Globus pallidus (tissue), 1 donor: ENCODE measurements at places on chromosomes 2 and 18.

- DNase-seq: peak; percentile 41
Observed at GRCh38 chr2:227479865-227480475, 8.0 kb downstream of the AGFG1 start.

DNA sequence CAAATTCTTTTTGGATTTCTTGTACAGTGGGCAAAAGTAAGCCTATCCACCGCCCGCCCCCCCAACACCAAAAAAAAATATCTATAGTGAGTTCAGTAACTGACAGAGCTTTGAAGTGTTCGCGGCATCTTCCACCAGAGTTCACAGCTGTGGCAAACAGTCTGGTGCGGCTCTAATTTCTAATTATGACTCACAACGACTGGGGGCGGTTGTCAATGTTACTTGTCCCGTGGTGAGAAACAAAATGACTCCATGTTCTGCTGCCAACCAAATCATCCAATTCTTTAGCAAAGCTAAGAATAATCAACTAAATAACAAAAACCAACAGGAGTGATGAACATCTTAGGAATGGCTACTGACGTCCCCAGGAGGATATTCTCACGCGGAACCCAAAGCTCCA is 392.5 kb upstream of the SALL3 start:
- DNase-seq: no peak

- DNase-seq: no peak
Observed at GRCh38 chr2:63716146-63716545, 125.5 kb upstream of the UGP2 start.

DNA sequence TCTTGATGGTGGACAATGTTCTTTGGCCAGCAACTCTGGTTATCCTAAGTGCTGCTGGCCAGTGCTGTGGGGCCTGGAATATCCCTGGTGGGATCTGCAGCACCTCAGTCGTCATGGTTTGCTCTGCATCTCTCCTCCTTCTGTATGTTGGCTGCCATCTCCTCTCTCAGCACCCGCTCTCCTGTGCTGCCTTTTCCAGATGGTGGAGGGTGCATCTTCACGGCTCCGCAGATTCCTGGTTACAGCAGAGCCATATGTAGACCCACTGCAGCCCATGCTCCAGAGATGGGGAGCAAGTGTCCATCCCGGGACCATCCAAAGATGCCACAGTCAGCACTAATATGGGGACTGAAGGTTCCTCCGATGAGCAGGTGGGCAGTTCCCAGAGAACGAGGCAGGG is 90.0 kb downstream of the VAPA start:
- no peak for DNase-seq

GRCh38 chr18:40313030-40313642 is 1641.9 kb upstream of the PIK3C3 start:
- no peak for DNase-seq

- no peak for DNase-seq
Observed at GRCh38 chr2:45255563-45255962, 246.3 kb upstream of the SIX2 start.

- no peak for DNase-seq
Observed at GRCh38 chr2:128646091-128646490, 327.4 kb upstream of the HS6ST1 start.

GRCh38 chr2:1900732-1901131 is 156.4 kb upstream of the PXDN start:
- no peak for DNase-seq

DNA sequence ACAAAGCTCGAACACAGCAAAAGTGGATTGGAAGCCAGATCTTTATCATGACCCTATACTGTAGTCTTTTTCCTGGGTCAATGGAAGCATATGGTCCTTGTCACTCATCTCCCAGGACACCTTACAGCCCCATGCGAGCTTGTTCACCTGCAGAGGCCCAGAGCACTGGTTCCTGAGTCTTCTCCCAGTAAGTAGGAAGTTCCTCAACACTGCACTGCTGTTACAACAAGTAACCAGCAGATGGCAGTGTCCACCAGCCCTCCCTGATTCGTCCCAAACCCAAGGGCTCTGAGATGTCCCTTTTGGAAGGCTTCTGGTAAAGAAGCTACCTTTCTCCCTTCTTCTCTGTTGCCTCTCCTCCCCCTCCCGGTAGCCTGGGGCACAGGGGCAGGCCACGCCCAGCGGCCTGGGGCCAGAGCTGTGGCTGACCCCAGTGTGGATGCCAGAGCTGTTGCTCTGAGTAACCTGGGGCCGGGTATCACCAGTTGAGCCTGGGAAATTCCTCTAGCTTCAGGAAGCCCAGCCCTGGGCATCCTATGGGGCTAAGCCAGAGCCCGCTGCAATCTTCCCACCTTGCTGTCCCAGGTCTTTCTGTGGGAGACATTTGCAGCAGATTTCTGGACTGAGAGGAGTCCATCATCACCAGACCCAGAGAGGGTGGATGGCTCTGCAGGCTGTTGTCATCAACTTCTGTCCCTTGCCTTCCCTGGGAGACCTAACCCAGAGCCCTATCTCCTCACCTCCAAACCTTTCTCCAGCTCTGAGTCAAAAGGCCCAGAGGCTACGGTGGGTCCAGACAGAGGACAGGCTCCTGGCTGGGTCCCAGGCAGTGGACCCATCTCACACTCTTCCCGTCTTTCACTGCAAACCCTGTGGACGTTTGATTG is 5.3 kb upstream of the GDF7 start:
- peak; percentile 49 for DNase-seq

- DNase-seq: peak; percentile 5
Observed at GRCh38 chr2:121019071-121019470, 265.9 kb downstream of the TFCP2L1 start.

DNA sequence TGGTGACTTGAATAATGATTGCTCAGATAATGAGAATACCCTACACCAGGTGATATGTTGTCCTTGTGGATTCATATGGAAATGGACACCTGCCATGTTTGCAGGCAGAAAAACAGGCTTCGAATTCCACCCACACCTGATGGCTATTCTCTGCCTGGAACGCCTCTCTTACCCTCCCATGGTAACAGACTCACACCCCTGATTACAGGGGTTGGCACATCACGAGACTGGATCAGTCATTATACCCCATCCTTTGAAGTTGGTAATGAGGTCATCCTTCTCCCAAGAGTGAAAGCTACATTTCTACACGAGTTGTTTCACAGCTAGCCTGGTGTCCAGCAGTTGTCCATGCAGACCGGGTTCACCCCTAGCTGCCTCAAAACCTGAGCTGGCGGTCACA is 71.4 kb upstream of the MBOAT2 start:
- DNase-seq: no peak

DNA sequence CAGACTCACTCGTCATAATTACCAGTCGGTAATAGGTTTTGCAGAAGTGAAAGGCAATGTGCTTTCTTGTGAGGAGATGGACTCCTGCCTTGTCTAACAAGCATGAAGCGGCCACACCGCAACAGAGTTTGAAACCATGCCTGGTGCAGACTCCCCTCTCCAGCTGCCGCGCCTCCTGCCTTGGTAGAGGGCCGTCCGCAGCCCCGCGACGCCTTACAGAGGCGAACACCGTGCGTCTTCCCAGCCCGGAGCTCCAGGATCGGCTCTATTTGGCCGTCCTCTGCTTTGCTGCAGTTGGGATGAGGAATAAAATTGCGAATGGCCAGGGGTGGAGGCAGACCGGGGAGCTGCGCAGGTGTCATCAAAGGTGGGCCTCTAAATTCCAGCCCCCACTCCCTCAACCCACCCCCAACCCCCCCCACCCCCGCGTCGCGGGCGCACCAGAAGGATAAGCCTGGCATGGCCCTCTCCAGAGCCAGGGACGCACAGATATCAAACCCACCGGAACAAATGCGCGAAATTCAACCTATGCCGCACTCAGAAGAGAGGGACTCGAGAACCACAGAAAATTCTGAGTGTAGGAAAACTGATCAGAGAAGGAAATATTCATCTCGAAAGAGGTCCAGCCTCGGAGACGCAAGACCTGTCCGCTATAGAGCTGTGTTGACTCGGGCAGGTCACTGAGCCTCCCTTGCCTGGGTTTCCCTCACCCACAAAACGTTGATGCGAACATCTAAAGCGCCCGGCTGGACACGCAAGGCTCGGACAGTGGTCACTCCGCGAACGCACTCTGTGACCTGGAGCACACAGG is 1.1 kb downstream of the TRABD2A start:
- no peak for DNase-seq
